Colonic mucosa (tissue), 4 donors: ENCODE measurements at places on chromosomes 5 and 9. TPM values are rescaled to one million over a fixed set of nuclear protein-coding genes. Genes with fewer than 3 reads are reported as not detected.

The PCDHA11 gene
- not detected for total RNA-seq

GRCh38 chr9:130158001-130158400, 14.2 kb upstream of the NCS1 start:
- DNase-seq, result no peak

GRCh38 chr9:627336-627970, 214.0 kb upstream of the DMRT1 start:
- DNase-seq, result no peak

GRCh38 chr9:6924988-6925563, 167.3 kb downstream of the KDM4C start:
- no peak for DNase-seq

The TMEM252 gene
- not detected for total RNA-seq

- DNase-seq, result no peak
These were observed 77.7 kb downstream of the EFNA5 start for GRCh38 chr5:107593009-107593408.

DNA sequence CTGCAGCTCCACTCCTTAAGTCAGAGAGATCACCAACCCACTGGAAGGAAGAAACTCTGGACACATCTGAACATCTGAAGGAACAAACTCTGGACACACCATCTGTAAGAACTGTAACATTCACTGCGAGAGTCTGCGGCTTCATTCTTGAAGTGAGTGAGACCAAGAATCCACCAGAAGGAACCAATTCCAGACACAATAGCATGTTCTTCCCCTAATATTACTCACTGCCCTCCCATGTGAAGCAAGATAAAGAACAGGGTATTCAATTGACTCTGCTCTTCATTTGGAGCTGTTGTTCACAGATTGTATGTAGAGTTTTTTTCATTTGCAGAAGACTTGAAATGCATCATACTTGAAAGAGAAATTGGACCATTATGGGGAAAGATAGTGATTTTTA, 10.8 kb downstream of the SAXO1 start:
- DNase-seq, result no peak

The GABRA6 gene
- total RNA-seq, result not detected

- no peak for DNase-seq
These were observed 31.7 kb upstream of the NFIB start for GRCh38 chr9:14345354-14346230.

The SNCAIP gene
- 0.84 TPM for total RNA-seq

- no peak for DNase-seq
These were observed 629.8 kb downstream of the EFNA5 start for GRCh38 chr5:107040907-107041306.

DNA sequence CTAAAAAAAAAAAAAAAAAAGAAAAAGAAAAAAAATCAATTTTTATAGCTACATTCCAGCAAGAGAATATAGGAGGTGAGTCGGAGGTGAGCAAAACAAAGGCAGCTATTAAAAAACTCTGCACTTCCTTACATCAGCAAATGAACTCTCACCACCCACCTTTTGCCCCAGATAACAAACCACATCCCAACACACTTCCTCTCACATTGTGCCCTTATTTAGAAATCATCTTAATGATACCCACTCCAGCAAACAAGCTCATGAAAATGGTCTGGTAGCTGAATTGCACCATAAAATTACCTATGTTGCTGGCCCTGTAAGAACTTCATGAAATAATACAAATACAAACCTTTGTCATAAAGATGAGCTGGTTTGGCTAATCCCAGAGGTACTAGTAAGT, 82.9 kb downstream of the CEMIP2 start:
- DNase-seq, result peak; percentile 32

The HMGCS1 gene
- 498 TPM for total RNA-seq

GRCh38 chr5:149381986-149382338, 2.9 kb upstream of the IL17B start:
- DNase-seq, result peak; percentile 81

DNA sequence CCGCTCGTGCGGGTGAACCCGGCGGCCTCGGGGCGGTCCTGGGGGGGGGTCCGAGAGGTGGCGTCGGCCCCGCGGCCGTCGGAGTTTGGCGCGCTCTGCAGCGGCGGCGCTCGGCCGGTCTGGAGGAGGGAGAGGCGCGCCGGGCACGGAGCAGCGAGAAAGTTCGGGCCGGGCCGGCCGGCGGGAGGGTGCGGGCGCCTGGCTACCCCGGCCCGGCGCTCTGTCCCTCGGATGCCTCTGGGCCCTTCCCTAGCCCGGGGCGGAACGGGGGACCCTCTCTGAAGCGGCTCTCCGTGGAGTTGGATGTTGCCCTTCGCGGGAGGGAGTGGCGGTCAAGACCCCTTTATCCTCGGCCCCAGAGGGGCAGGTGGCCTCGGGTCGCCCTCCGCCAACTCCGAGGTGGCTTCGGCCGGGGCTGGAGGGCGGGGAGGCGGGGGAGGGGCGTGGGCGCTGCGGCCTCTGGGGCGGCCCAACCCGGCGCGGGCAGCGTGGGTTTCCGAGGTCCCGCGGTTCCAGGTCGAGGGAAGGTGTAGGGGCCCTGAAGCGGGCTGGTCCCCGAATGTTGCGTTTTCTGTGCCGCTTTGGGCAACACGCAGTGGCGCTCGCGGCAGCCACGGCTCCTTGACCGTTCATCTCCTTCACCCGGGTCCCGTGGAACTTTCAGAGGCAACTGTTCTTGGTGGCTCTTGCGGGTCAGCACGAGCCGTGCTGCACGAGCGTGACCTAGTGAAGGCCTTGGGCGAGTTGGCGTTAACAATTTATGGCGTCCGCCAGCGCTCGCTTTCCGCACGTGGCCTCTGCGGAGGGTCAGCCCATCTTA, 290.5 kb downstream of the DOCK8 start:
- DNase-seq, result no peak

The RANBP3L gene
- 0.19 TPM for total RNA-seq

DNA sequence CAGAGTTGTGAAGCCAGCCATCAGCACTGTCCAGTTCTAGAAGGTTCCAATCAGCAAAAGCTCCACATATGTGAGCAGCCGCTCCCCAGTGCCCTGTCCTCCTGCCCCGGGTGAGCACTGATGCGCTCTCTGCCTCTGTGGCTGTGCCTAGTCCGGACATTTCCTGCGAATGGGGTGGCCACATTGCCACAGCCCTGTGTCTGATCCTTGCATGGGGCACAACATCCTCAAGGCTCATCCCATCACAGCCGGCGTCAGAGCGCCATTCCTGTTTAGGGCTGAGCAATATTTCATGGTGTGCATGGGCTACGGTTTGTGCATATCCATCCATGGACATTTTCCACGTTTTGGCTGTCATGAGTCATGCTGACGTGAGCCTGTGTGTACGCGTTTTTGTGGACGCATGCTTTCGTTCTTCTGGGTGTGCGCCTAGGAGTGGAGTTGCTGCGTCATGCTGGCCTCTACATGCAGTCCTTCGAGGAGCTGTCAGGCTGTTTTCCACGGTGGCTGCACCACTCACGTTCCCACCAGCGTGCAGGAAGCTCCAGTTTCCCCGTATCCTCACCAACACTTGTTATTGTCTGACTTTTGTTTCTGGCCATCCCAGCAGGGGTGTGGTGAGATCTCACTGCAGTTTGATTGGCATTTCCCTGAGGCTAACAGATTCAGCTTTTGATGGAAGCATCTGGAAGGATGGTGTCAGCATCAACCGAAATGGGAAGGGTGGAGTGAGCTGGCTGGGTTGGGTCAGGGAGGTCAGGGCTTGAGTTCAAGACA, 9.7 kb upstream of the SLC6A18 start:
- no peak for DNase-seq

- DNase-seq, result no peak
These were observed 41.2 kb downstream of the SLC46A2 start for GRCh38 chr9:112849363-112849922.

DNA sequence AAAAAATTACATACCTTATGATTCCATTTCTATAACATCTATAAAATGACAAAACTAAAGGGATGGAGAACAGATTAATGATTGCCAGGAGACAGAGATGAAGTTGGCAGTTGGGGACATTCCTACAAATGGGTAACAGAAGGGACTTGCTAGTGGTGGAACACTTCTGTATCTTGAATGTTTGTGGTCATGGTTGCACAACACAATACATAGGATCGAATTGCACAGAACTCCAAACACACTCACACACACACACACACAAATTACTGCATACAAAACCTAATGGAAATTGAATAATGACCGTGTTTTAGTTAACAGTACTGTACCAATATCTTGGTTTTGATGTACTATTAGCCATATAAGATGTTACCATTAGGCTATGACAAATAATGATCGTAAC, 330.7 kb upstream of the POU5F2 start:
- no peak for DNase-seq

The NLN gene
- 24.6 TPM for total RNA-seq

The ISOC1 gene
- total RNA-seq, result 36.2 TPM

The SIL1 gene
- total RNA-seq, result 31.6 TPM

The LHX6 gene
- total RNA-seq, result 1.1 TPM

The TLX3 gene
- total RNA-seq, result not detected

The NEUROG1 gene
- total RNA-seq, result not detected

DNA sequence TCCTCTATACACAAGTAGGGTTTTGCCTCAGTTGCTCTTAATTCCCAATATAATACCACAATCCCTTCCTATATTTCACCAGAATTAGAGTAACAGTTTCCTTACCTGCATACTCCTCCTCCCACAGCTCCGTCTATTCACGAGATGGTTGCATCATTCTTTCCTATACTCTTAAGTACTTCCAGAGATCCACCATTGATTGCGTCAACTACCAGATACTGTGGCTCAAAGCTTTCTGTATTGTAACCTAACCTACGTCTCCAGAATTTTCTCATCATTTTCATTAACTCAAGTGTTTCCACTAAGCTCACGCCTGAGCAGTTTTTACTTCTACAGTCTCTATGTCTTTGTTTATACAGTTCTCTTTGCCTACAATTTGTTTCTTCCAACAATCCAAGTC, 31.2 kb upstream of the MINAR2 start:
- DNase-seq, result no peak

DNA sequence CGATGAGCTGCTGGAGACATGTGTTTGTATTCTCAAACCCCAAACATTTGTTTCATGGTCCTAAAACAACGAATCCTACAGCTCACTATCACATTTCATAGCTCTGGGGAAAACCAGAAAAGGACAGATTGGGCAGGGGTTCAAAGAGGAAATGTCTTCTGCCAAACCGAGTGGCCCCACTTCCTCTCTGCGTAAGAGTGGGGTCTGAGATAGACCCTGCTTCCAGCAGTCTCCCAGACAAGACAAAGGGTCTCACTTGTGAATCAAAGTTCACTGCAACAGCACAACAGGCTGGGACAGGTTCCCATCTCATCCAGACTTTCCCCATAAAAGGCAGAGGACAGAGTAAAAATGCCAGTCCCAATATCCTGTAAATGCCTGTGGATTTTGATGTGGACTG, 276.2 kb upstream of the SLC24A2 start:
- DNase-seq, result no peak

- no peak for DNase-seq
These were observed 1.9 kb upstream of the TRIM32 start for GRCh38 chr9:116685166-116685565.

DNA sequence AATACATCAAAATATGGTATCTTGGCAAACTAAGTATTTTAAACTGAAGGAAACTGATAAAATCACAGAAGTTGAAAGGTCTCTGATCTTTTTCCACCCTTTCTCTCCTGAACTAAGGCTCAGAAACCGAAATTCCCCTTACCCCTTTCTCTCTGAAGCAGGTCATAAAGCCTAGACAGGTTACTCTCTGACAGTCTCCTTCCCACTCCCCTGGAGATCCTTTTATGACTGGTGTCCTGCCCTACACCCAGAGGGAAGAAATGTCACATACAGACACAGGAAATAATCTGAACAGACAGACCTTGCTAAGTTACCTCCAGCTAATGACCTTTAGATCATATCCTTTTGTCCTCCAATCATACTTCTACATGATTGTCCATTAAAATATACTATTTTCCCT, 127.4 kb downstream of the HCN1 start:
- no peak for DNase-seq

The SMIM32 gene
- 18.9 TPM for total RNA-seq

DNA sequence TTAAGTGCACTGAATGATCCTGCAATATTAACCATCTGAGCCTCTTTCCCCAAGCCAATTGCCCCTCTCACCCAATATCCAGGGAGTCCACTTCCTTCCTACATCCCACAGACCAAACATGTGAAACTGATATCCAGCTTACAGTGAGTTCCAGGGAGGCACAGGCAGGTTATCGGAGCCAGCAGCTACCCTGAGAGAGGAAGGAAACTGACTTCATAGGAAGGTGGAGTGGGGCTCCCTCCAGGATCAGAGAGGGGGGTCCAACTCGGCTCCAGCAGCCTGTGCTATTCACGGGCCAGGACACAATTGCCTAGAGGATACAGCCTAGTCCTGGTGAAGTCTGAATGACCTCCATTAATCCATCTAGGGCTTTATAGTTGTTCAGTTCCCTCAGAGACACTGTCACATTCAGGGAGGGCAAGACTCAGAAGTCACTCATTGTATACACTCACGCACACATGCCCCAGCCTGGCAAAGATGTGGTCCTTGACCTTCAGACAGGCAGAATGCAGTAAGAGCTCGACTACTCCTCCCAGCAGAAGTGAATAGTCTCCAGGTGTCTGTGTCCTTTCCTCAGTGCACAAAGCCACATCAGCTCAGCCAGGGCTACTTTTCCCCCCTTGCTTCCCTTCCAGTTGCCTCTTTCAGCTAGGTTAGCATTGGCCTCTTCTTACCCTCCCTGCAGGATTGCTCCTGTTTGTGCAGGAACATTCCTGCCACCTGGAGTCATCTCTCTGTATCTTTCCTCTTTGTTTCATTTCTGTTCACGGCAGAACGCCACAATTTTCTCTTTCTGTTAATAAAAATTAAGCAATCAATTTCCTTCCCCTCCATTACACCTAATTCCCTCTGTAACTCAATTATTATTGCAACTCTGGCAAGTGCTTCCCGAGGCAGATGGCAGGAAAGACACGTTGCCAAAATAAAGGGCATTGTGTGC, 501.7 kb downstream of the ARHGEF28 start:
- no peak for DNase-seq
